Hematopoietic multipotent progenitor cell treated with erythropoietin and hydrocortisone succinate and interleukin-3 and kit ligand, for 17 days (in vitro differentiated cells): ENCODE measurements at places on chromosomes 7 and 10.

GRCh38 chr10:6755781-6756460 is 175.8 kb upstream of the PRKCQ start:
- no peak for DNase-seq

GRCh38 chr7:96910486-96910885 is 94.9 kb upstream of the DLX6 start:
- no peak for DNase-seq

DNA sequence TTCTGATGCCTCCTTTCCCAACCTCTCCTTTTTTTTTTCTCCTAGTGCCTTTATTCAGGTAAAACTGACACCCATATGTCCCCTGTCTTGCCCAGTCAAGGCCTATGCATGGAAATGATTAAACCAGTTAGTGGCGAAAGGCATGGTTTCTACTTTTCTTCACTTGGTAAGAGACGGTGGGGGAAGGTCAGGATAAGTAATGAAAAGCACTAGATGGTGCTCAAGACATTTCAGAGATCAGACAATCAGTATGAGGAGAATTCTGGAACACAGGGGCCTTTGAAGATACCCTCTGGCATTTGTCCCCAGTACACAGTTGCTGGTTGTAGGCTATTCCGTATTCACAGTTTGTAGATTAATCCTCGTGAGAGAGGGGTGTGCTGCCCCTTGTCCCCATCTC is 121.2 kb downstream of the RTKN2 start:
- DNase-seq: no peak

DNA sequence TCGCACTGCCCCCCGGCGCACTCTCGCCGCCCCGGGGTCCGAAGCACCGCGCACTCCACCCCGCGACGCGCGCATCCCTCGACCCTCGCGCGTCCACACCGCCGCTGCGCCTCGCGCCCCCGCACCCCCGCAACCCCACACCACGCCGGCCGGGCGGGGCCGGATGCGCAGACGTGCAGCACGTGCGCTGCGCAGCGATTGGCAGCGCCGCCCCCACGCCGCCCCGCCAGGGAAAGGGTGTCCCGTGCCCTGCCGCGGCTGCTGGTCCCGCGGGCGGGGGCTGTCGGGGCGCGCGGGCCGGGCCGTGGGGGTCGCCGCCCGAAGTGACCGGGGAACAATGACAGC is 53.7 kb upstream of the KDM7A start:
- DNase-seq: peak; percentile 31

GRCh38 chr10:21518641-21519396 is 6.7 kb downstream of the SKIDA1 start:
- DNase-seq: no peak

DNA sequence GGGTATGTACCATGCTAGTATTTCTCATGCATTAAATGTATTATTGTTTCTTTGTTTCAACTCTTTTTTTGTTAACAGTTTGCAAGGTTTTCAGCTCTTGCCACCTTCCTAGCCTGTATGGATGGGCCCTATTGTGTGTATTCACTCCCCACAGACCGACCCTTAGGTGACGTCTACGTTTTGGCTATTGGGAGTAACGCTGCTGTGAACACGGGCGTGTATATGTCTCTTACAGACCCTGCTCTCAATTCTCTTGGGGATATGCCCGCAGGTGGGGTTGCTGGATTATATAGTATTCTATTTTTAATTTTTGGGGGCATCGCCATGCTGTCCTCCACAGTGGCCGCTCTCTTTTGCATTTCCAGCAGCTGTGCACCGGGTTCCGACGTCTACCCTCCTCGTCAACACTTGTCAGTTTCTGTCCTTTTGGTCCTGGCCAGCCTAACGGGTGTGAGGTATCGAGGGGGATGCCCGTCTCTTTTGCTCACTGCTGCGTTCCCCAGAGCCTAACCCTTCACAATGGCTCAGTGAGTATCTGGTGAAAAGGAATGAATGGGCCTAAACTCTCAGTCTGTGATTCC is 64.1 kb upstream of the GNA12 start:
- no peak for DNase-seq

GRCh38 chr7:103989200-103989784 is at the start of gene RELN:
RELN (minus strand) TSS chr7:103989658; CDS start chr7:103989356, 302 bp downstream.
- DNase-seq: no peak

- DNase-seq: no peak
Measured at GRCh38 chr10:21015851-21016250, 118.7 kb upstream of the NEBL start.

GRCh38 chr10:91144961-91145360 is 75.5 kb upstream of the PCGF5 start:
- DNase-seq: no peak

GRCh38 chr10:29377333-29377961 is 88.6 kb downstream of the LYZL1 start:
- DNase-seq: no peak

GRCh38 chr10:99676426-99676825 is 17.1 kb downstream of the ENTPD7 start:
- no peak for DNase-seq

DNA sequence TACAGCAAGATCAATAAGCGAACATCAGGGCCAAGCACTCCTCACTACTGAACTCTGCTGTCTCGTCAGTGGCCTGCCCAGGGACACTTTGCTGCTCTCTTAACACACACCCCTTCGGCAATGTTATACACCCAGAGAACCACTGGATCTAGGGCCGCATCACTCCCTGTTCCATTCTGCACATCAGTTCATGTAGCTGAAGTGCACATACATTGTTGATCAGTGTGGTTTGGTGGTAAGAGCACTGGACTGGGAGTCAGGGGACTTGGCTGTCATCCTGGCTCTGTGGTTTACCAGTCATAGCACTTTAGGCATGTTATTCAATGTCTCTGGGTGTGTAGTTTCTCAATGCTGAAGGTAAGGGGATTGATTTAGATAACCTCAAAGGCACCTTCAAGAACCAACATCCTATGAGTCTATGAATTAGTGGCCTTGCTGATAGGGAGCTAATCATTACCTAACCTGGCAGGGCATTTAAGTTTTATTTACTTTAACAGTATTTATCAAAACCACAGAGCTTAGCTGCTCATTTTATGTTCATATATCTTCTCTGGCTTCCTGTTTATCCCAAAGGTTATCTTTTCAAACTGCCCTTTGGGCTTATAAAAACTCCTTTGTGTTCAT is 24.8 kb downstream of the DUSP5 start:
- DNase-seq: no peak

DNA sequence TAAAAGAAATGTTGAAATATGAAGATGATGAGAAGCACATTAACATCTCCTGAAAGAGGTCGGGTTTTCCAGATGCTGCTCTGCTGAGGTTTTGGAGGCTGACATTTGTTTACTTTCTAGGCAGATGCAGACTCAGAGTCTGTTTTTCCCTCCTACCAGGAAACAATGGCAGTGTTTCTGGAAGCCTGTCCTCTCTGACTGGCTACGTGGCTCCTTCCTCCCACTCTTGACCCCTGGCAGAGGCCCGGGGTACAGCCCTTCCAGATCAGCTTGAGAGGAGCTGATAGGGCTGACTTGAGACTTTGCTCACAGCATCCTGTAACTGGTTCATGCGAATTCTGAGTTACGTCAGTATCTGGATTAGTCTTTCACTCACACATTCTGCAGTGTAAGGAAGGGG is 41.1 kb upstream of the IL15RA start:
- DNase-seq: no peak

DNA sequence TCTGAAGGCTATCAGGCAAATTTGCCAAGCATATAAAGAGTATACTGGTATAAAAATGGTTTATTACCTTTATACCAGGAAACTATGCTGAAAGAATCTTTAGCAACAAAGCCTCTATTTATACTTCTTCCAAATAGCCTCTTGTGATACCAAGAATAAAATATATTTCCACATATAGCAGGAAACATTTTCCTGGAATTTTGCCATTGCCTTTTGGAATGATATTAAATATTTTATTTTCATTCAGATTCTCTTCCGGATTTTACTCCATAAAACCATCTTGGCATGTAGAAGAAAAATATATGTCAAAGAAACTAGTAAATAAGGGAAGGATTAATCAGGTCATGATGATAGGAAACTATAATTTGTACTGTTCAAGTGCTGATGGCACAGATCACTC is 17.7 kb downstream of the SOSTDC1 start:
- no peak for DNase-seq

- DNase-seq: peak; percentile 54
Measured at GRCh38 chr10:3192856-3193635, 20.5 kb upstream of the PITRM1 start.

GRCh38 chr7:150947761-150948651 is 30.1 kb downstream of the KCNH2 start:
- no peak for DNase-seq

DNA sequence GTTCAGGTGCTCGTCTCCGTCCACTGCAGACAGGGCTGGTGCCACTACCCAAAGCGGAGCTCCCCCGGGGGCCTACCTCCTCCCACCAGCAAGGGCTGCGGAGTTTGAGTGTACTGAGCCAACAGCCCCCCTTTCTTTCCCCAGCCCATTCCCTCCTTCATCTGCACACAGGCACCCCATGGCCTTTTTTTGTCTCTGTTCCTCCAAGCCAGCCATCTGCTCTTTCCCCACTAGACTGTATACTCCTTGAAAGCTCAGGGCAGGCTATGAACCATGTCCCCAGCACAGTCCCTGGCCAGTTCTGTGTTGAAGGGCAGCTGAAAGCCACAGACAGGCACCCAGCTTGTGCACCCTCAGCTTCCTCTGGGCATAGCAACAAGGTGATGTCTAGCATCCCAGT is 99.4 kb downstream of the ZMIZ1 start:
- no peak for DNase-seq

- no peak for DNase-seq
Measured at GRCh38 chr10:117351558-117351957, 23.7 kb downstream of the PDZD8 start.

DNA sequence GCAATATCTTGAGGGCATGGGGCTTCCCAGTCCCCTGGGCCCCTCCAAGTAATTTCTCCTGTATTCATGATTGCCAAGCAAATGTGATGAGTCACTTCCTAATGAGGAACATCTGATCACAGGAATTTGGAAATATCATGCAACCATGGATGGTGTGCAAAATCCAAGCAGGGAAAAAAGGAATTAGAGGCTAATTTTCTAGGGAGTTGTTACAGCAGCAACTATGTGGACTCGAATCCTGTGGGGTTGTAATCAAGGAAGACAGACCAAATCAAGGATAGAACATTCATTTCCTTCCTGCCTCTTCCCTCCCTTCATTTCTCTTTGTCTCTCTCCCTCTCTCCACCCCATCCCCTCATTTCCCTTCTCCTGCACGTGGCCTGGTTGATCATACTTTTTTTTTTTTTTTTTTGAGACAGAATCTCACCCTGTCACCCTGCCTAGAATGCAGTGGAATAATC is 23.9 kb upstream of the AGFG2 start:
- DNase-seq: no peak

GRCh38 chr10:71268758-71269157 is 50.3 kb upstream of the SLC29A3 start:
- no peak for DNase-seq

GRCh38 chr10:120336911-120337540 is 120.0 kb upstream of the PLPP4 start:
- peak; percentile 46 for DNase-seq

- no peak for DNase-seq
Measured at GRCh38 chr10:78432583-78432982, 398.9 kb downstream of the RPS24 start.

DNA sequence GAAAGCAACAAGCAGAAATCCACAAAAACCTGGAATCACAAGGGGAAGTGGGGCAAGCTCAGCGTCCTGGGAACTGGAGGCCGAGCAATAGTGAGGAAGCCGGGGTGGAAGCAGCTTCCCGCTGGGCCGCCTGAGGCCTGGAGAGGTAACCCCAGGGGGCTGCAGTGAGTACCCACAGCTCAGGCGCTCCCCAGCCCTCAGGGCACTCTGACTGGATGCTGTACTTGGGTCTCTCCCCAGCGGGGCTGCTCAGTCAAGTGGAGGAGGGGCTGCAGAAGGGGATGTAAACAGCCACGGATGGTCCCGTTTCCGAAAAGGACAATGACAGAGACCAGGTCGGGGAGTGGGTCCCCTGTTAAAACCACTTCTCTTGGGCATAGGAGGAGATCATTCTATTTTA is 50.3 kb downstream of the SLIT1 start:
- DNase-seq: no peak

DNA sequence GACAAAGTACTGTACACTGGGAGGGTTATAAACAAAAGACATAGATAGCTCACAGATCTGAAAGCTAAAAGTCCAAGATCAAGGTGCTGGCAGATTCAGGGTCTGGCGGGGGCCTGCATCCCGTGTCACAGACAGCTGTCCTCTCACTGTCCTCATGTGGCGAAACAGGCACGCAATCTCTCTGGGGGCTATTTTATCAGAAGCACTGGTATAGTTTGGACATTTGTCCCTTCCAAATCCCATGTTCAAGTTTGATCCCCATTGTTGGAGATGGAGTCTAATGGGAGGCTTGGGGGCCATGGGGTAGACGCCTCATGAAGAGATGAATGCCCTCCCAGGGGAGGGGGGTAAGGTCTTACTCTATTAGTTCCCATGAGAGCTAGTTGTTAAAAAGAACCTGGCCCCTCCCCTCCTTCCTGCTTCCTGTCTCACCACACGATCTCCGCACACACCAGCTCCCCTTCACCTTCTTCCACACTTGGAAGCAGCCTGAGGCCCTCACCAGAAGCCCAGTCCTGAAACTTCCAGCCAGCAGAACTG is 72.5 kb upstream of the UCN3 start:
- DNase-seq: no peak

DNA sequence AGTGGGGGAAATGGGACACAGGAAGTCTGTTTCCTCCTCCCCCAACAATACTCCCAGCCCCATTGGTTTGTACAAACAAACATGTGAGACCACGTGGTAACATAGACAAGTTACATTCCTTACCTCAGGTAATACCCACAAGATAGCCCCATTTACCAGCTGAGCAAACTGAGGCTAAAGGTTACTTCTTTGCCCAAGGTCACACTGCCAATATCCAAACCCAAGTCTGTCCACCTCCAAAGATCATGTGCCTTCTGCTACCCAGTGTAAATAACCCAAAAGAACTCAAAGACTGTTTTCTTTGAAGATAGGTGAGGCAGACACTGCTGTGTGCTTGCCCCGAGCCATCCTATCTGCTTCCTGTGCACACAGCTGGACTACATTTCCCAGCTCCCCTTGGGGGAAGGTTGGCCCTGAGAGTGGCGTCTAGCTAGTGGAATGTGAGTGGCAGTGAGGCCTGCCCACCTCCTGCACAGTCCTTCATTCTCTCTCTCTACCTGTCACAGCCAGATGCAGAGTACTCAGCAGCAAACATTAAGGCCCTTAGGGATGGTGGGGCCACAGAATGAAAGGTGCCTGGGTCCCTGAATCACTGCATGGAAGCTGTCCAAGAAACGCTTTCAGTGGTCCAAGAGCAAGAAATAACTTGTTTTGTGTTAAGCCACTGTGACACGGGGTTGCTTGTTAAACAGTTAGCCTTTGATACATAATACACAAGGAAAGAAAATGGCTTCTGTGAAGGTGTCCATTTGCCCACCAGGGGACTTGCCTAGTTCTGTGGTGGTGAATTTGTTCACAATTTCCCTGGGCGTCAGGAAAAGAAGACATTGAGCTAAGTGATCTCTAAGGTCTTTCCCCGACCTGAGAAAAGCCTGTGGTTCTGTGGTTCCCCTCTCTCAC is 257.7 kb upstream of the NFE2L3 start:
- no peak for DNase-seq

- DNase-seq: no peak
Measured at GRCh38 chr10:103541616-103542015, 48.1 kb downstream of the NEURL1 start.
